ENCODE measurements at places on chromosomes 6 and 20. TPM values are rescaled to one million over a fixed set of nuclear protein-coding genes. Genes with fewer than 3 reads are reported as not detected.

LHFPL5 gene
- 1.00 TPM for total RNA-seq

DACT2 gene
- total RNA-seq, result 1.1 TPM

TGM3 gene
- 0.27 TPM for total RNA-seq

ARMC2 gene
- total RNA-seq, result 22.7 TPM

FAM83C gene
- total RNA-seq, result not detected

PLCG1 gene
- total RNA-seq, result 131 TPM

C6orf132 gene
- not detected for total RNA-seq

CDH4 gene
- 19.3 TPM for total RNA-seq

SMOC2 gene
- total RNA-seq, result 1.9 TPM

OR2B6 gene
- not detected for total RNA-seq

KIAA0408 gene
- 74.0 TPM for total RNA-seq

CRISP3 gene
- not detected for total RNA-seq

RBM39 gene
- total RNA-seq, result 405 TPM

SIRPG gene
- total RNA-seq, result not detected

CLPSL1 gene
- total RNA-seq, result not detected

COL21A1 gene
- total RNA-seq, result 15.5 TPM

SPDEF gene
- 0.18 TPM for total RNA-seq

NKAIN4 gene
- 35.0 TPM for total RNA-seq

MOXD1 gene
- 4.5 TPM for total RNA-seq

FYN gene
- total RNA-seq, result 281 TPM

CFB gene
- 2.2 TPM for total RNA-seq

NKX2-2 gene
- 2.4 TPM for total RNA-seq

DEFB124 gene
- not detected for total RNA-seq

NANP gene
- 4.0 TPM for total RNA-seq

SLC12A5 gene
- total RNA-seq, result 26.0 TPM

PKHD1 gene
- total RNA-seq, result 0.18 TPM

ABT1 gene
- 7.6 TPM for total RNA-seq

TDRD6 gene
- total RNA-seq, result 1.9 TPM

TP53TG5 gene
- total RNA-seq, result not detected

SAPCD1 gene
- not detected for total RNA-seq

TOX2 gene
- total RNA-seq, result 0.54 TPM

ENTPD6 gene
- 38.0 TPM for total RNA-seq

NFATC2 gene
- 1.3 TPM for total RNA-seq

PRICKLE4 gene
- 2.4 TPM for total RNA-seq

TMEM170B gene
- 42.9 TPM for total RNA-seq

ELOVL5 gene
- total RNA-seq, result 50.4 TPM

All from cerebellum (tissue), 4 donors.